ENCODE measurements at places on chromosomes 7 and 10. TPM values are rescaled to one million over a fixed set of nuclear protein-coding genes. Genes with fewer than 3 reads are reported as not detected.

LRIT1 gene
- total RNA-seq = not detected

ZEB1 gene
- total RNA-seq = 38.4 TPM

GRCh38 chr7:99825452-99825851, 2.4 kb upstream of the CYP3A43 start:
- no peaks in the 10 kb centered on the region for H3K36me3 ChIP-seq
- peaks cover 33% of the 10 kb centered on the region for H3K27me3 ChIP-seq
- no peak for DNase-seq

SFXN3 gene
- 9.8 TPM for total RNA-seq

- H3K27me3 ChIP-seq = no peaks in the 10 kb centered on the region
- no peak overlapping the region for H3K4me3 ChIP-seq
- H3K27ac ChIP-seq = no peak overlapping the region
- DNase-seq = no peak
- no peaks in the 10 kb centered on the region for H3K4me1 ChIP-seq
- no peaks in the 10 kb centered on the region for H3K36me3 ChIP-seq
Observed at GRCh38 chr7:14834883-14835282, 67.7 kb downstream of the DGKB start.

DNA sequence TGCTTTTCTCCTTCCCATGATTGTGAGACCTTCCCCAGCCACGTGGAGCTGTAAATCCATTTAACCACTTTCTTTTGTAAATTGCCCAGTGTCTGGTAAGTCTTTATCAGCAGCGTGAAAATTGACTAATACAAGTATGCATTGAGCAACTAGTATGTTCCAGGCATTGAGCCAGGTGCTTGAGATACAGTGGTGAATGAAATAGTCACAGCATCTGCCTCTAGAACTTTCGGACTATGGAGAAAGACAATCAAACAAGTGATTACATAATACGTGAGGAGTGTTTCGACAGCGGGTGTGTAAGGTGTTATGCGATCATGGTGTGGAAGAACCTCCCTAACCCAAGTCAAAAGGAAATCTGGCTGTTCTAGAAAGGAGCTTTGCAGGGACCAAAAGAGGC, 21.6 kb upstream of the NUP205 start:
- H3K4me1 ChIP-seq = no peaks in the 10 kb centered on the region
- H3K4me3 ChIP-seq = no peak overlapping the region
- no peak overlapping the region for H3K27ac ChIP-seq
- peaks cover 12% of the 10 kb centered on the region for H3K27me3 ChIP-seq
- no peaks in the 10 kb centered on the region for H3K36me3 ChIP-seq

GRCh38 chr7:112891698-112892097, 101.5 kb upstream of the TMEM168 start:
- no peak for DNase-seq
- H3K36me3 ChIP-seq = peaks cover 28% of the 10 kb centered on the region
- no peaks in the 10 kb centered on the region for H3K27me3 ChIP-seq
- H3K27ac ChIP-seq = no peak overlapping the region

FANK1 gene
- 0.42 TPM for total RNA-seq

DNA sequence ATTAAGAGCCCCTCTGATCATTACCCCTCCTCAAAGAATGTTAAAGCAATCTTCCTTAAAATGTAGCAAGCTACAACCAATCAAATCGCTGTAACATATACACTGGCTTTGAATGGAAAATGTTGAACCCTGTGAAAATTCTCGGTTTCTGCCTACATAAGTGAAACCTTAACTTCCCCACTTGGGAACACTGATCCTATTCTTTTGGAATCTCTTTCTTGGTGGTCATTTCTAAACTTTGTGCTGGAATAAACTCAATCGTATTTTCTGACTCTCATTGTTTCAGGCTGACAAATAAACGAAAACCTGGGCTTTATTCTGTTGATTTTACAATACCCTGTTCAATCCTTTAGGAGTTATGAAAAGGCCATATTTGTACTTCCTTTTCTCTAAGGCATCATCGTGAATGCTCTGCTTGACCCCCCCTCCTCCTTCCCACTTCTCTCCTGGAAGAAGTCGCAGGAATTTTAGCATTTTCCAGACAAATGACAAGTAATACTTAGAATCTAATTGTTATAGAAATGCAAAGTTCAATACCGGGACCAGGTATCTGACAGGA, 155.1 kb upstream of the FAM13C start:
- no peaks in the 10 kb centered on the region for H3K36me3 ChIP-seq
- no peak overlapping the region for H3K27ac ChIP-seq
- no peaks in the 10 kb centered on the region for H3K4me1 ChIP-seq
- no peak for DNase-seq
- H3K27me3 ChIP-seq = no peaks in the 10 kb centered on the region

DNA sequence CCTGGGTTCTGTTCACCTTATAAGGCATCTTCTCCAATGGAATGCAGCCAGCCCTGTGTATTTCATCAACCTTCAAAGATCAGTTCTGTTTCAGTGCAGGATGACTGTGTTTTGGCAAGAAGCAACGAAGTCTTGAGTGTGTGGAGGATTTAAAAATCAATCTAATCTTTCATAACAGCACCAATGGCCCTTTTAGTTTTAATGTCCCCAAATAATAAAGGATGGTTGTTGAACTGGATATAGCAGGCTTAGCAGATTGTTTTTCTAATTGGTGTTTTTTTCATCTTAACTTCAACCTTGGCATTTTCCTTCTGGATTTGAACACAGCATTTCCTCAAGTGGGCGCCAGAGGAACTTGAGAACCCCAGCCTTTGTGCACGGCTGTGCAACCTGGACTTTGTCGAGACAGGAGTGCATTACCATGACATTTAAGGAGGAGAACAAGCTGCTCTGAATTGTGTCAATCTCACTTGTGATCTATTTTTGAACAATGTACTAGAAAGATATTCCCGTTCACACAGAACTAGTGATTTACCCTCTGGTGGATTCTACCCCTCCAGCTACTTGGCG, 313.3 kb upstream of the AKR1E2 start:
- no peaks in the 10 kb centered on the region for H3K27me3 ChIP-seq
- H3K4me1 ChIP-seq = peaks cover 26% of the 10 kb centered on the region
- H3K36me3 ChIP-seq = no peaks in the 10 kb centered on the region

DNA sequence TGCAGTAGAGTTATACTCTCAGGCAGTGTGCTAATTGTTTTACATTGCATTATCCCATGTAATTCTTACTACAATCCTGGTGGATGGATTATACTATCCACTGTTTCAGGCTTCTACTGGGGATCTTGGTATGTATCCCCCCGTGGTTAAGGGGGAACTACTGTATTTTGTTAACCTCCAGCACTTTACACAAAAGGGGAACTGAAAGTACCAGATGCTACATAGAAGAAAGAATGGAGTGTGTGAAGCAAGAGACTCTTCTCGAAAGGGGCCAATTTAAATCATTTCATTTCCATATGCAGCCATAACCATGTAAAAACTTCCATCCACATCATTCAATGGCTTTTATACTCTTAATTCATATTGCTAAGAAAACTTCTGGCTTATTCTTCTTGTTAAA, 69.4 kb downstream of the C1GALT1 start:
- H3K4me1 ChIP-seq = peaks cover 85% of the 10 kb centered on the region
- peaks cover 4% of the 10 kb centered on the region for H3K36me3 ChIP-seq
- no peaks in the 10 kb centered on the region for H3K27me3 ChIP-seq
- no peak for DNase-seq
- H3K27ac ChIP-seq = peak overlapping the region; percentile 96
- peak overlapping the region; percentile 49 for H3K4me3 ChIP-seq

DNA sequence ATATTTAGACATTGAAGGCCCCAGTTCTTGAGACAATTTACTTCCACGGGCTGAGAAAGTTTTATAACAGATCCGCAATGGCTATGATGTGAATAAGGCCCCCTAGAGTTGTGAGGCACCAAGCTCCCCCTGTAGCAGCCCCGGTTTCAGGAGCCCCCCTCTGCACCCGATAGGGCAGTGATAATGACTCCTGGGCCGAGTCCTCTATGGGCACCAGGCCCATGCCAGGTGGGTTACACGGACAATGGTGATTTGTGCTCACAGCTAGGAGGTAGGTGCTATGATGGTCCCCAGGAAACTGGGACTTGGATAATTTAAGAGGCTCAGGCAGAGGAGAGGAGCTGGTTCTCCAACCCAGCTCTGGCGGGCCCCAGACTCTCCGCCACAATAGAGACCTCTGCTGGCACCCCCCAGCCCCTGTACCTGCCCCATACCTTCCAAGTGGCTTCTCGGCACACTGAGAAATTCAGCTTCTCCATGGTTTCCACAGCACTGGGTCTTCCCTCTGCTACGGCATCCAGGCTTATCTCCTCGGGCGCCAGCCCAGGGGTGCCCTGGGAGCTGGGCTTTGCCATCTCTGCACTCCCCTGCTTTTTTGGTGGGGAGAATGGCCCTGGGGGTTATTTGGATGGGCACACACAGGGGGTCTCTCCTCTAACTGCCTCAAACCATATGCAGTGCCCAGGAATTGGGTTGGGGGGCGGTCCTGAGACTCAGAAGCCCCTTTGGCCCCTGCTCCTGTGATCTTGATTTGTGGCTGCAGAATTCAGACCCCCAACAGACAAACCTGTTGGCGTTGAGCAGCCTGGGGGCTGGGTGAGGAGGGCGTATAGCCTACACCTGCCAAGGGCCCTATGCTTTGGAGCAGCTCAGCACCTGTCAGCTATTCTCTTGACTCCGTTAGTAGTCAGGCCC, 12.2 kb upstream of the KCP start:
- DNase-seq = no peak
- H3K4me1 ChIP-seq = peaks cover 10% of the 10 kb centered on the region
- H3K27me3 ChIP-seq = peaks cover 2% of the 10 kb centered on the region
- no peaks in the 10 kb centered on the region for H3K36me3 ChIP-seq
- no peak overlapping the region for H3K4me3 ChIP-seq
- H3K27ac ChIP-seq = no peak overlapping the region

DNA sequence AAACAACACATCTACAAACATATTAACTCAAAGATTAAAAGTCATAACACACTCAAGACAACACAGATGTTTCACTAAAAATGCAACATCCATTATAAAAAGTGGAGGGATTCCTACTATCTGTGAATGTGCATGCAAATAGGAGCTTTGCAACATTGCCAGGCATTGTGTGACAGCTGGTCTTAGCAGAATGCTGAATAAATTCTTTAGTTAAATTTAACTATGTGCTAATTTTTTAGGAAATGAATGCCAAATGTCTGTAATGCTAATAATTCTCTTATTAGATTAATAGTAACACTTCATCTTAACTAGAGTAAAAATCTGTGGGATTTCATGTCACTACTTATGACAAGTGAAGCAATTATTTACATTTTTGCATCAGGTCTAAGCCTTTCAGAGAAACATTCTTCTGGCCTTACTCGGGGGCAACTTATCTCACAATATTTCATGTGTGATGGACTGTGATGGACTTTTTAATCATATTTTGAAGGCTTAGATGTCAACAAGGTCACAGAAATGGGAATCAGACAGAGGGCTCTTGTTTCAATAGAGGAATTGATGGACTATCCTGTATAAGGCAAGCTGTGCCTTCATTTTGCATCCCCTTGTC, 524.6 kb upstream of the KCND2 start:
- H3K36me3 ChIP-seq = no peaks in the 10 kb centered on the region
- no peak overlapping the region for H3K27ac ChIP-seq
- no peak for DNase-seq

GSTO2 gene
- 0.91 TPM for total RNA-seq

COPG2 gene
- total RNA-seq = 15.3 TPM

ANKRD22 gene
- not detected for total RNA-seq

DNA sequence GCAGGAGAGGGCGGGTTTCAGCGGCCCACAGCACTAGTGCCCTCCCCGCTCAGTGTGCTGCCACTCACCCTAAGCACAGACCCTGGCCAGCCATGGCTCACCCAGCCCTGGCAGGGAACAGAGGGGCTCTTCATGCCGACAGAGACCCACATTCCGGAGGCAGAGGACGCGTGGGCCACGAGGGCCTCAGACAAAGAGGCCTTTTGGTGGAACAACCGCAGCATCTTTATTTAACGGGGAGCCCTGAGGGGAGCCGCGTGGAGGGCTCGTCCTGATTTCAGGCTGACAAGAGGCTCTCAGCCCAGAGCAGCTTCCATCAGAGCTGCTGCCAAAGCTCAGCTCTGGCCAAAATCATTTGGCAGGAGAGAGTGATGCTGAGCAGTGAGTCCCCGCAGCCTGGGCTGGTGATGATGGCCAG, 127.8 kb downstream of the SH3PXD2A start:
- H3K4me1 ChIP-seq = no peaks in the 10 kb centered on the region
- H3K4me3 ChIP-seq = no peak overlapping the region
- peaks cover 12% of the 10 kb centered on the region for H3K27me3 ChIP-seq
- H3K36me3 ChIP-seq = no peaks in the 10 kb centered on the region

GRCh38 chr7:40220421-40220911, 85.7 kb downstream of the SUGCT start:
- no peak for DNase-seq
- no peaks in the 10 kb centered on the region for H3K36me3 ChIP-seq
- H3K4me1 ChIP-seq = no peaks in the 10 kb centered on the region
- H3K27ac ChIP-seq = no peak overlapping the region
- H3K27me3 ChIP-seq = no peaks in the 10 kb centered on the region

DNA sequence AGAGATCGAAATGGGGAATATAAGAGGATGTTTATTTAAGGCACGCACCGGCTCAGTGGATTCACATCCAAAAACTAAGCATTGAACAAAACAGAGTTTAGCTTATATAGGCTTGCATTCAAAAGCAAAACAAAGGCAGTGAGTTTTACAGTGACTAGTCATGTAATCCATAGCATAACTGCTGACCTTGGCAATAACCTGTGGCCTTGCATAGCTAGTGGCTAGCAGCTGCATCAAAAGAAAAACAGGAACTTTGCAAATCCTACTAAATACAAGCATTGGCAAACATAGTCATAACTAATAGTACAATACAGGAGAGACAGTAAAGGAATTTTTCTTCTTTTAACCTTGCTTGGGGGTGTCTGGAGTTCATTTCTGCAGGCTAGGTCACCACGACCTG, 9.7 kb upstream of the ZNF485 start:
- DNase-seq = no peak
- H3K27me3 ChIP-seq = no peaks in the 10 kb centered on the region
- H3K4me1 ChIP-seq = peaks cover 26% of the 10 kb centered on the region
- H3K4me3 ChIP-seq = no peak overlapping the region
- H3K36me3 ChIP-seq = no peaks in the 10 kb centered on the region

GRCh38 chr7:129168231-129169021, 20.0 kb upstream of the SMO start:
- DNase-seq = no peak
- peaks cover 64% of the 10 kb centered on the region for H3K36me3 ChIP-seq
- H3K4me3 ChIP-seq = peak overlapping the region; percentile 83
- peak overlapping the region; percentile 77 for H3K27ac ChIP-seq
- H3K4me1 ChIP-seq = peaks cover 70% of the 10 kb centered on the region

DNA sequence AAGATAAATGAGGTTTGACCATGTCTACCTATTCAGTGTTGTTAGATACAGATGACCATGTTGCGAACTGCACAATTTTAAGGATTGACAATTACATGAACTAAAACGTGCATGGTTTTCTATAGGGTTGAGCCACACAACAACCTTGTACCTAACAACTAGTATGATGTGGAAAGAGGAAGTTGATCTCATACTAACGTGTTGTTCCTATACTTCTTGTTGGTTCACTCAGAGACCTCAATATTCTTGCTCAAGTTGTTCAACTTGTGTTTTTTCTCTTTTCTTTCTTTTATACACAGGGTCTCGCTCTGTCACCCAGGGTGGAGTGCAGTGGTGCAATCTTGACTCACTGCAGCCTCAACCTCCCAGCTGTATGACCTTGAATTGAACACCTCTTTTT, 6.1 kb upstream of the KEL start:
- peaks cover 24% of the 10 kb centered on the region for H3K27me3 ChIP-seq
- no peaks in the 10 kb centered on the region for H3K36me3 ChIP-seq
- no peak overlapping the region for H3K27ac ChIP-seq
- no peaks in the 10 kb centered on the region for H3K4me1 ChIP-seq

TLX1 gene
- not detected for total RNA-seq

All from activated B cell treated with CpG ODN at 0.5 μM for 24 hours (primary cell).